Spinal cord (tissue), 10 donors: ENCODE measurements at places on chromosomes 7 and 10. TPM values are rescaled to one million over a fixed set of nuclear protein-coding genes. Genes with fewer than 3 reads are reported as not detected.

NRG3 gene
- total RNA-seq, result 24.5 TPM

VWA2 gene
- total RNA-seq, result 2.0 TPM

AQP1 gene
- total RNA-seq, result 64.4 TPM

LIPK gene
- total RNA-seq, result not detected

- DNase-seq, result no peak
Observed at GRCh38 chr7:124651136-124651535, 114.5 kb downstream of the GPR37 start.

DNA sequence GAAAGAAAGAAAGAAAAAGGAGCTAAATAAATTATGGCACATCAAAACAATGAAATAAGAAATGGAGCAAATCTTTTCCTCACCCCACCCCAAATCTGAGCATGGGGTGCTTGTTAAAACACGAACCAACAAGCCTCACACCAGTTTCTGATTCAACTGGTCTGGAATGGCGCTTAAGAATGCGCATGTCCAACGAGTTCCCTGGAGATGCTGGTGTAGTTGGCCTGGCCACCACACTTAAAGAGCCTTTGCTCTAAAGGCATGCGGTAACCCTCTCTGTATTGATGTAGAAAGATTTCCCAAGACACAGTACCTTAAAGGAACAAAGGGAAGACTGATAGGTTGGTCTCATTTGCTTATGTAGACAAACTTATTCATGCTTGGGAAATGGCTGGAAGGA is 49.1 kb upstream of the STEAP1B start:
- DNase-seq, result no peak

DNA sequence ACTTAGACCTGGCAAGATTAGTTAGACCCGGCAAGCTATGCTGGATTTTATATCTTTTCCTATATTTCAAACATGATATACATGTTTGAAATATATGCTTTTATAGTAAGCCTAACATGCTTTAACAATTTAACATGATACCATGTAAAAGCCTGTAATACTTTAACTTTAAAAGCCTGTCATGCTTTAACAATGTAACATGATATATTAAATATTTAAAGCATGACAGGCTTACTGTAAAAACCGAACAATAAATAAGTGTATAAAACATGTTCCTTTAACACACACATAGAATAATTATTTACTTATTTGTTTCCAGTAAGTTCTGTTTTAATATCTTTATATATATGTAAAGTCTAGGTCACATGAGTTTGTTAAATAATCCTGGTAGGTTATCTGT is 65.4 kb downstream of the SLC25A40 start:
- DNase-seq, result no peak

DNA sequence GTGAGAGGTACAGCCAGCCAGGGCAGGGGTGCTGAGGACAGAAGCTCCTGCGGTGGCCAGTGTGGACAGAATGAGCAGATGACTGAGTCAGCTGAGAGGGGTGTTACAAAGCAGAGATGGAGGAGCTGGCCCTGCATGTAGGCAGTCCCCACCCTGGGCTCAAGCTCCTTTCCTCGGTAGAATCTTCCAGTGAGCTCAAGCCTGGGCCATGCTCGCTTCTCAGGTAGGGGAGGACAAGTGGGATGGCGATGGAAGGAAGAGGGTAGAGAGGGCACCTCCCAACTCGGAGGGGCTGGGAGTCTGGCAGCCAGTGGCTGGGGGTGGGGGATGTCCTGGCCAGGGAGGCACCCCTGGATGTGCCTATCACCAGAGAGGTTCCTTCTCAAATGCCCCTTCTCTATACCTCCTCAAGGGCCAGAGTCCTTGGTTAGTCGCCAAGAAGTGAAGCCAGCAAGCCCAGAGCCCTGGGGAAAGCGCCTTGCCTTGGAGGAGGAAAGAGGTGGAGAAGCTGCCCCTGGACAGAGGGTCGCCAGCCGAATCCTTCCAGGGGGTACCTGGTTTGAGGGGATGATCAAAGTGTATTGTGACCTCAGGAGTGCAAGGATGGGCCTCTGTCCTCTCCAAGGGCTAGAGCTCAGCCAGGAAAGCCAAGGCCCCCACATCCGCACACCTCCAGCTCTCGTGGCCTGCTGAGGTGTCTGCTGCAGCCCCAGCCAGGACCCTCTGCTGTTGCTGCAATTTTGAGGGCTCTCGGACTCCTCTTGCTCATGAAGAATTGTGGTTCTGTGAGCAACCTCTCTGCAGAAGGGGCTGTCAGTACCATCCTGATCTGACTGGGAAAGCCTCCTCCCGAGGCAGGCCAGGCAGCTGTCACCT is 88.6 kb upstream of the MACROH2A2 start:
- DNase-seq, result no peak

DNA sequence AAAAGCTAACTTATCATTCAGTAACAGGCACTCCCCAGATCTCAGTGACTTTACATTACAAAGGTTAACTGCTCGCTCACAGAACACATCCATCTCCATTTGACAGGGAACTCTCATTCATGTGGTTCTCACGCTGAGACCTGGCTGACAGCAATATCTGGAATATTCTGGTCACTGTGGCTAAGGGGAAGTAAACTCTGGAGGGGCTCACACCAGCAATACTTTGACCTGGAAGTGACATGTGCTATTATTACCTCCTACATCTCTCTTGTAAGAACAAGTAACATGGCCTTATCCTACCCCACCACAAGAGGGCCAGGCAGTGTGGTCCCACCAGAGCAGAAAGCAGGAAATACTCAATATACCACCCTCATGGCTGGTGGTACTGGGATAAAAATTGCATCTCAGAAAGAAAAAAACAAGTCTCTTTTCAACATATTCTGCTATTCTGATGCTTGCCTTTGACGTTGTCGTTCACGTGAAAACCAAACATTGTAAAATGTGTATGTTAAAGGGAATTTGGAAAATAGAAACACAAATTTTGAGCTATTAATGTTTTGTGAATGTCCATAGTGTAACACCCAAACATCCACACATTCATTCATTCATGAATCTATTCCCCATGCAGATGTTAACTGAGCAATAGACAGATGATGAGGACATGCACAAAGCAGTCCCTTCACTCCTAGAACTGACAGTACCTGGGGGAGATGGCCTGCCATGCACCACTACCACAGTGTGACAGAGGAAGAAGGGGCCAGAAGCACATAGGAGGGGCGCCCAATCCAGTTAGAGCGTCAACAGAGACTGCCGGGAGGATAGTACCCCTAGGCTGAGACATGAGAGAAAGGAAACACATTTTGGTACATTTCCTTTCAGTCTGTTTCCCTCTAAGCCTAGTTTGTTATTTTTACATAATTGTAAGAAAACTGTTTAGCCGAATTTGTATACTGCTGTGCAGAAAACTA is 166.0 kb upstream of the SP4 start:
- no peak for DNase-seq

DNA sequence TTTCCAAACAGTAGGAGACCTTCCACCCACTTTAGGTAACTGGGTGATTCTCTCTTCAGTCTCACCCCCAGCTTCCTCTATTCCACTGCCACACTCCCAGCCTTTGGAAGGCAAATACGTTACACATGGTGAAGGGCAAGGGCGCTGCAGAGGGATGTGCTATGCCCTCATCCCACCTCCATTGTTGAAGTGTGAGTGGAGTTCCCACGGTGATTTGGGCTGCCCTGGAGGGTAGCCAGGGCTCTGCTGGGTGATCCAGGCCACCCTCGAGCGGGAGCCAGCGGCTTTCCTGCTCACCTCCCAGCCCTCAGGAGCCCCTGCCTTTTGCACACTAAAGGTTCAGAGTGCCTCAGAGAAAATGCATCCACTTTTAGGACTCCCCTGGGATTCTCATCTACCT is 181.1 kb downstream of the ZMYND11 start:
- no peak for DNase-seq

DNA sequence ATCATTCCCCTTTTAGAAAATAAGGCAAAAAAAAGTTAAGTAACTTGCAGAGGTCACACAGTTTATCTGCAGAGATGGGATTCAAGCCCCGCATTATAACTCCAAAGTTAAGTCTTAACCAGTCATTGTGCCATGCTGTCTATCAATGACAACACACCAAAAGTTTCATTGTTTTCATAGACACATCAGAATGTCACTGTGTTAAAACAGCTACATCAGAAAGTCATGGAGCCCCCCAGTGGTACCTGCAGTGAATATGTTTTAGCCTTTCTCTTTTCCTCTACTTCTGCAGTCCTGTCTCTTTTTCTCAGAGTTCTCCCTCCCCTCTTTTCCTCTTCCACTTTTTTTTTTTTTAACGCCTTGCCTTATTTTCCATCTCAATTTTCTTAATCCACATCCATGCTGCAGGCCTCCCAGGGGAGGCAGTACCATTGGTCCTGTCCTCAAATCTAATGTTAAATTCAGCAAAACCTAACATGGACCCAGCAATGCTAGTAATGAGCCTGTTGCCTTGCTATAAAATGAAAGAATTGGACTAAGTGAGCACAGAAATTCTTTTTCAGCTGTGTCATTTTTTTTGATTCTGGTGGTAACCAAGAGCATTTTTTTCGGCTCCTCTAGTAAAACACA is 3.8 kb upstream of the NRCAM start:
- no peak for DNase-seq

DNA sequence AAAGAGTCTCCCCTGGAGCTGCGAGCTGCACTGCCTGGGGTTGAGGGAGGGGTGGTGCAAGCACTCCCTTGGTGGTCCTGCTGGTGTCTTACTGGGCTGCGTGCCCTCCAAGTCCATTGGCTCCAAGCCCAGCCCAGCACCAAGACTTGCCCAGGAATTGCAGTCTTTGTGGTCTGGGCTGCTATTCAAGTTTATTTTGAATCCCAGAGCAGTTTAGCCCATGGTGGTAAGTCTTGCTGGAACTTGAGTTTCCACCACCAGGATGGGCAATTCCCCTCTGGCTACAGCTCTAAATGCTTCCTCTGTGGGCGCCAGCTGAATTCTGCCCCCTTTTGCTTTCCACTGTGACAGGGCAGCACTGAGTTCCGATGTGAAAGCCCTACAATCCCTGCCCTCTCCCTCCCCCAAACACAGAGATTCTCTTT is 25.1 kb downstream of the GALNT11 start:
- no peak for DNase-seq

- peak; percentile 39 for DNase-seq
Observed at GRCh38 chr10:85492684-85493083, 873.9 kb downstream of the GRID1 start.

DNA sequence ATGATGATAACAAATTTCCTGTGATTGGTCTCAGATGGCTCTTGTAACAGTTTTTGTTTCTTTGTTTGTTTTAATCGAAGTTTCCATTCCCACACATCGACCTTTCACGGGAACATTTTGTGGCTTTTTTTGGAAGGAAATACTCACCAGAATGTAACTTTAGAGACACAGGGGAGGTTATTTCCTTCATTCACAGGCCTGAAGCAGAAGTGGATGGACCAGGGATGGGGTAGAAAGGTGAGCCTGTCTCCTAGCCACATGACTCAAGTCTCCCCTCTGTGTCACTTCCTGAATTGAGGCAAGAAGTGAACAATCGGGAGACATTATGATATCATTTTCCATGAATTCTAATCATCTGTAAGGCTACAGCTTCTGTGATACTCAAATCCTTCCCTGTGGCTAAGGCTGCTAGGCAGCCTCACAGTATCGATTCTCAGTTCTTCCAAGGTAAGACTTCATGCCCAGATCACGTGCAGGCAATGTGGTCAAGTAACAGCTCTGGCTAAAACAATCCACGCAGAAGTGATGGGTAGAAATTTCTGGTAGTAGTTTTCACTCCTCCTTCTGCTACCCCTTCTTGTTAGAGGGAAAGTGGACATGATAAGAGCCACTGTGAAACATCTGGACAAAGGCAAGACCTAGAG is 203.9 kb upstream of the NEBL start:
- DNase-seq, result no peak

DNA sequence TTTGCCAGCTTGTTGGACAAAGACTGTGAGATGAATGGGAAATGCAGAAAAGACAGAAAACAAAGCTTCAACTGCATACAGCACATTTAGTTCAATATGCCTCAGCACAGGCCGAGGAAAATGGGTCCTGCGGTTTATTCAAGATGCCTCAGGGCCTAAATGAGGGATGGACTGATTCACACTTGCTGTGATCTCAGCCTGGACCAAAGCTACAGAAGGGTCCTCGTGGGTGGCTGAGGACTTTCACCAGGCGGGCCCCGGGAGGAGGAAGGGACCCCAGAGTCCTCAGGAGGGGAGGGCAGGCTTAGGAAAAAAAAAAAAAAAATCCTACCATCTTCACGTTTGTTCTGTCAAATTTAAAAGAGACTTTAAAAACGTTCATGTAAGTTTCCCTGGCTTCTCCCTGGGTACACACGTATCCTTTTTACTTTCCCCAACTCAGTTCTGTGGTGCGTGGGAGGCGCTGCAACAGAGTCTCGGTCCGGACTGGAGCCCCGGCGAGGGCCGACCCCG is 624 bp upstream of the ZNF783 start:
- DNase-seq, result no peak

GRCh38 chr7:47413526-47414341 is 168.2 kb downstream of the TNS3 start:
- DNase-seq, result no peak

- DNase-seq, result peak; percentile 43
Observed at GRCh38 chr10:27558612-27559020, 54.5 kb downstream of the RAB18 start.

DNA sequence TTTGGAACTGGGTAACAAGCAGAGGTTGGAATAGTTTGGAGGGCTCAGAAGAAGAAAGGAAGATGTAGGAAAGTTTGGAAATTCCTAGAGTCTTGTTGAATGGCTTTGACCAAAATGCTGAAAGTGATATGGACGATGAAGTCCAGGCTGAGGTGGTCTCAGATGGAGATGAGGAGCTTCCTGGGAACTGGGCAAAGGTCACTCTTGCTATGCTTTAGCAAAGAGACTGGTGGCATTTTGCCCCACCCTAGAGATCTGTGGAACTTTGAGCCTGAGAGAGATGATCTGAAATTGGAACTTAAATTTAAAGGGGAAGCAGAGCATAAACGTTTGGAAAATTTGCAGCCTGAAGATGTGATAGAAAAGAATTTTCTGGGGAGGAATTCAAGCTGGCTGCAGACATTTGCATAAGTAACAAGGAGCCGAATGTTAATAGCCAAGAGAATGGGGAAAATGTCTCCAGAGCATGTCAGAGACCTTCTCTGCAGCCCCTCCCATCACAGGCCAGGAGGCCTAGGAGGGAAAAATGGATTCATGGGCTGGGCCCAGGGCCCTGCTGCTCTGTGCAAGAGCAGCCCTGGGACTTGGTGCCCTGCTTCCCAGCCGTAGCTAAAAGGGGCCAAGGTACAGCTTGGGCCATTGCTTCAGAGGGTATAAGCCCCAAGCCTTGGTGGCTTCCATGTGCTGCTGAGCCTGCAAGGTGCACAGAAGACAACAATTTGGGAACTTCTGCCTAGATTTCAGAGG is 3.6 kb downstream of the PDSS1 start:
- DNase-seq, result no peak

GRCh38 chr7:67451306-67451705 is 454.7 kb downstream of the TYW1 start:
- peak; percentile 17 for DNase-seq

DNA sequence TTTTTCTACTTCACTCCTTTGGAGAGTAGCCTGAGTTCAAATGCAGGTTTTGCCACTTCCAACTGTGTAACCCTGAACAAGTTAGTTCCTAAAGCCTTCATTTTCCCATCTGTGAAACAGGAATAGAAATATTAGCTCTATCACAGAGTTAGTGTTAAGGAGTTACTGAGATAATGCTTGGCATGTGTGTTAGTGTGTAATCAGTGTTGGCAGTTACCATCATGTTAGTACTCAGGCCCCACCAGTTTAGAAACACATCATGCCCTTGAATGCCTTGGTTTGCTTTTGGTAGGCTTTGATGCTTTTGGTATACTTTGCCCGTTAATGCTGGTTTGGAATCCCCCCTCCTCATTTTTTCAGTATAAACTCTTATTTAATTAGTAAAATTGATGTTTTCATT is 119.7 kb downstream of the WNT2 start:
- no peak for DNase-seq
